ENCODE measurements at places on chromosomes 2 and 18. TPM values are rescaled to one million over a fixed set of nuclear protein-coding genes. Genes with fewer than 3 reads are reported as not detected.

The L3MBTL4 gene
- total RNA-seq = 0.56 TPM

DNA sequence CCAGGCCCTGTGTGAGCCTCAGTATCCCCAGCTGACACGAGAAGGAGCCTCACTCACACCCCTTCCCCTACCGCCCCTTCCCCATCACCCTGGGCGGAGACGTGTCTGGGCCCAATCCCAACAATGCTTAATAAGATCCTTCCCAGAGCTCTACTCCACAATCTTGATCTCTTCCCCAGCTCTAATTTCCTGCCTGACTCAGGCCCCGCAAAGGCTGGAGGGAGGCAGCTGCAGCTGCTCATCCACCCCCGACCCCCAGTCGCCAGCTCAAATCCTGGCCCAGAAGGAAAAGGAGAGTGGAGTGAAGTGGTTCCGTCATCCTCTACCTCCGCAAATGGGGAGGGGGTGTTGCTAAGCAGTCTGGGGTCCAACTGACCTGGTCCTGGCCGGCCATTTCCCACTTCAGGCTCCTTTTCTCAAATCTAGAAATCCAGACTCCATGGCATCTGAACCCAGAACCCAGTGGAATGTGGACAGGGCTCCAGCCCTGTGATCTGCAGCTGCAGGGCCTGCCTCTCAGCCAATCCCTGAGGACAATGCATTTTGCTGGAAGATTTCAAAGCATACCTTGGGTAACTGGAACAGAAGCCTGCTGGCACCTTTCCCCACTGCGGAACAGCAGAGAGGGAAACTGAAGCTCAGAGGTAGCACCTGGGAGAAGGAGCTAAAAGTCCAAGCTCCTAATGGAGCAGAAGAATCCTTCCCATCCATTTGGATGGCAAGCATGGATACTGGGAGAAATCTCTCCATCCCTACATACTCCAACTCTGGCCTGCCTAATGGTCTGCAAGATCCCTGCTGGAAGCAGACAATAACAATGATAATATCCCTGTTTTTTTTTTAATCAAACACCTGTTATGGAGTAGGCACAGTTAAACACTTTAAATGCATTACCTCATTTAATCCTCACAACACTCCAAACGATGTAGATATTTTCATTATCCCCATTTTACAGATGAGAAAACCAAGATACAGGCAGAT, 5.6 kb upstream of the TNS1 start:
- no peak for DNase-seq

- no peak for DNase-seq
Observed at GRCh38 chr2:191942090-191942738, 95.3 kb upstream of the CAVIN2 start.

GRCh38 chr18:32760391-32760790, 12.4 kb downstream of the KLHL14 start:
- no peak for DNase-seq

Data from endothelial cell (in vitro differentiated cells).